ENCODE measurements at places on chromosomes 1 and 21.

GRCh38 chr1:218804014-218804785 lies 369.5 kb upstream of the LYPLAL1 start:
- DNase-seq, result no peak

DNA sequence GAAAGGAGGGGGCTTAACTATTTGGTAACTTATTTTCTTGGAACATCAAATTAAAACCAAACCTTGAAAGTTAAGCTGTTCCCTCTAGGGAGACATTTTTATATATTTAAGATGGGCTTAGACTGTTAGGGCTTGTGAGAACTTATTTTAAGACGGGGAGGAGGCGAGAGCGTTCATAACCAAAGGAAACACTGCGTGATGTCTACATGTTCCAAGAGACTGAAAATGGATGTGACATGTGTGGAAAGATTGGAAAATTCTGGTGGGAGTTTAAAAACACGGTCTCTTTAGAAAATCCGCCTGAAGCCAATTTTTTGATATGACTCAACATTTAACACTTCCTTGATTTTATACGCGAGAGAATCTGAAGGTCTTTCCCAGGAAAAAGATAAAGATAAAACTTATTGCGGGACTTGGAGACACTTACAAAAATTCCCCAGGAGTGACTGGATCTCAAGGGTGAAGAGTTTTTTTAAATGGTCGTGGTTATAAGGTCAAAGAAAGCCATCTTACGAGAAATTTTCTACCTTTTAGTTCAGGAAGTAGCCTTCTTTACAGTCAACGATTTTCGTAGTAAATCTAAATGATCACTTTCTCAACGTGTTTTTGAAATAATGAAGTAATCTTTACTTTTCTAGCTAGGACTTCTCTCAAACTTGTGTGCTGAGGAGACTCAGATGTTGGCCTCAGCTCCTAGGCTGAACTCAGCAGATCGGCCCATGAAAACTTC lies 828 bp downstream of the PNRC2 start:
- no peak for DNase-seq

DNA sequence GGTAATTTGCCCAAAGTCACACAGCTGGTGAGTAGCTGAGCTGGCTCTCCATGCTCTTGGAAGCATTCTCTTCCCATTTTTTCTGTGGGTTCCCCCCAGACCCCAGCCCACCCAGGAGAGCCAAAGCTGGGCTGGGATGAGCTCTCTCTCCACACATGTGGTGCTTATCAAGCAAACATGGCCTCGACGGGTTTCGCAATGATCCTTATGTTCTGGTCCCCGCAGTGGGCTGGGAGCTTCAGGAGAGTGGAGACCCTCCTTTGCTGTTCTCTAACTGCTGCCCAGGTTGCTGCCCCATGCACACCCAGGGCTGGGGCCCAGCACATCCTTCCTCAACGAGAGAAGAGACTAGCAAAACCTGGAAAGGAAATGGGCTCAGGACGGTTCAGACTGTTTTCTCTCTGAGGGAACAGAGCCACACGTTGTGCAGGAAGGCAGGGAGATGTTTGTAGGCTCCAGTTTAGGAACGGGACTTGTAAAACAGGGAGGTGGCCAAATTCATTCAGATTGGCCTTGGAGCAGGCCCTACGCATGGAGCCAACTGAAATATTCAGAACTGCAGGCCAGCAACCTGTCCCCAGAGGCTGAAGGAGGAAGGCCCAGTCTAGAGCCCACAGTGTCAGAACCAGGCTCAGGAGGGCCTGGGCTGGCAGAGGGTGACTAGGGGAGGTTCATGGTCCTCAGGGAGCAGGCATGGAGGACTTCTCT lies 27.2 kb upstream of the CSF1 start:
- DNase-seq, result no peak

- no peak for DNase-seq
These were observed 548 bp upstream of the MFSD2A start for GRCh38 chr1:39954324-39954869.

- DNase-seq, result no peak
These were observed 123.9 kb downstream of the CYYR1 start for GRCh38 chr21:26449161-26449560.

GRCh38 chr1:33147997-33148314 lies 33.9 kb downstream of the TRIM62 start:
- DNase-seq, result no peak

GRCh38 chr1:237568955-237569354 lies 321.8 kb downstream of the ZP4 start:
- no peak for DNase-seq

- no peak for DNase-seq
These were observed 50.3 kb downstream of the MYSM1 start for GRCh38 chr1:58649555-58649954.

- DNase-seq, result no peak
These were observed 32.8 kb downstream of the OSBPL9 start for GRCh38 chr1:51649593-51650091.

DNA sequence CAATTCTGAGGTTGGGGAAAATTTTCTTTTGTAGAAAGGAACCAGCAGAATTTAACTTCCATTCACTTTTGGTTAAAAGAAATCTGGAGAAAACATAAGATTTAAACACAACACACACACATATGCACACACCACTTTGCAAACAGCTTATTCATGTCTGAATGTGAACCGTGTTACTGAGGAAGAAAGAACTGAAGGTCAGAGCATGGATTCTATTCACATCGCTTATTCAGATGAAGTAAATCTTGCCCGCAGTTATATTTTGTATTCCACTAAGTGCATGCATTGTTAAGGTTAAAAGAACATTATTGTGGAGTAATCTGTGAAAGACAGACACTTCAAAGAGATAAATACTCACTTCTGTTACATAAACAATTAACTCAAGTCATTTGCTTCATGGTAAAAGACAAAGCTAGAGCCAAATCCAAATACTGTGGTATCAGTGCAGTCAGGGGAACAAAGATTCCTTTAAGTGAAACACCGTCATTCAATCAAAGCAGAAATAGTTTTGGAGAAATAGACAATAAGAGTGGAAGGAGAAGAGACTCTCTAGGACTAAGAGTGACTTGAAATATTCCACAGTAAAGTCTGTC lies 82.0 kb downstream of the LRRC53 start:
- DNase-seq, result no peak

DNA sequence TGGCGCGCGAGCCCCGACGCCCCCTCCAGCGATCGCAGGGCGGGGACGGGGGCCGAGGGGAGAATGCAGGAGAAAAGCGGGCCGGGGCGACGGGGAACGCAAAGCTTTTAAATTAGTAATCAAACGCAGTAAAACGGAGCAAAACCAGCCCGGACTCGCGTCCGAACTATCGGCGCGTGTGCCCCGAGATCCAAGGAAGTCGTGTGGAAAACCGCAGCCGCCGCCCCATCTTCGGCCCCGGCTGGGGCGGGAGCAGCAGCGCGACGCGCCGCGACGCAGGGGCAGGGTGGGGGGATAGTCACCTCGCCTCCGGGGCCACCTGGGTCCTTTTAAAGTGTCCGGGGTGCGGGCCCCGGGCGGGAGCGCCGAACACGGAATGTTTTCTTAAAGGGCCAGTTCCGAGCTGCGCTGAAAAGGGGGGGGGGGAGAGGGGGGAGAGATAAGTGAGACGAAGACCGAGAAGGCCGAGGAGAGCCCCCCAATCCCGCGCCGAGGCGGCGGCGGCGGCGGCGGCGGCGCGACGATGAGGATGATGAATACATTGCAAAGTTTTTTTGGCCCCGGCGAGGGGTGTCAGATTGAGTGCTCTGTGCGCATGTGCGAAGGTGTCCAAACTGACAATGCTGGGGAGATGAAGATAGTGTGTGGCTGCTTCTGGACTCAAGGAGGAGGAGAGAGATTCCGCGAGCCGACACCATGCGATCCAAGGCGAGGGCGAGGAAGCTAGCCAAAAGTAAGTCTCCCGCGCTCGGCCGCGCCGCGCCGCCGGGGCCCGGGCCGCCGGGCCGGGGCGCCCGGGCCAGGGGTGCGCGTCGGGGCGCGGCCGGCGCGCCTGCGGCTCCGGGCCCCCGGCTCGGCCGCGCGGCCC lies at the start of gene PRDM16:
TSS of gene PRDM16 (plus strand) at position 640 of the 868 bp plus-strand sequence. CDS start at position 697, 57 bp downstream.
- no peak for DNase-seq

- DNase-seq, result no peak
These were observed 45.0 kb upstream of the DNAJC6 start for GRCh38 chr1:65264197-65264929.

DNA sequence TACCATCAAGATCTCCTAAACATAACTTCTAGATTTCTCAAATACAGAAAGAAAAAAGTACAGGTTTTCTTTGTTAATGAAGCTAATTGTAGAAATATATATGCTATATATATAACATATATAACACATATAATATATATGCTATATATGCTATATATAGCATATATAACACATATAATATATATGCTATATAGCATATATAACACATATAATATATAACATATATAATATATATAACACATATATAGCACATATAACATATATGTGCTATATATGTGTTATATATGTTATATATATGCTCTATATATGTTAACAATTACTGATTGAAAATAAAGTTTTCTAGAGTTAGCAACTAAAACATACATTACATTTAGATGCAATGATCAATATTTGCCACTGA lies 34.8 kb downstream of the RGS21 start:
- no peak for DNase-seq

DNA sequence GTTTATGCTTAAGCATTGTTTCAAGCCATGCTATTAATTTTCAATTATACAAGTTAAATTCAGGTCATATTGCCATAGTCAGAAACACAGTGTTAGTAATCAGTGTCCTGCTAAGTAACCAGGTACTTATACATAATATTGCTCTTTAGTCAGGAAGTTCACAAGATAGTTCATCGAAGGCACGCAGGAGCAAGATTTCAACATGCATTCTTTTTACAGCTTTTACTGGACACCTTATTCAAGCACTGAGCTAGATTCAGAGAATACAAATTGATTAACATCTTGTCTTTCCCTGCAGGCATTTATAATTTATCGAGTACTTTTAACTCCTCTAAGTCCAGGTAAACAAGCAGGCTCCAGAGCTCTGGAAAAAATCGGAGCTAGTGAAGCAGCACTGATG lies 202.3 kb upstream of the BRINP3 start:
- DNase-seq, result no peak

DNA sequence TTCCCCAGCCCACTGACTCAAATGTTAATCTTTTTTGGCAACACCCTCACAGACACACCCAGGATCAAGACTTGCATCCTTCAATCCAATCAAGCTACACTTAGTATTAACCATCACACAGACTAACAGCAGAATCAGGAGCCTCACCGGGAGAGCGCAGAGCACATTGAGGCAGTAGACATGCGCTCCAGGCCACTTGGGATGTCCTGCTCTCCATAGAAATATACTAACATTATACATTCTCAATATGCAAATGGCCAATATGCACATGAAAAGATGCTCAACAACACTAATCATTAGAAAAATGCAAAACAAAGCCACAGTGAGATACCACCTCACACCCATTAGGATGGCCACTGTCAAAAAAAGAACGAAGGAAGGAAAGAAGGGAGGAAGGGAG lies 135.0 kb upstream of the KCNE2 start:
- DNase-seq, result no peak

DNA sequence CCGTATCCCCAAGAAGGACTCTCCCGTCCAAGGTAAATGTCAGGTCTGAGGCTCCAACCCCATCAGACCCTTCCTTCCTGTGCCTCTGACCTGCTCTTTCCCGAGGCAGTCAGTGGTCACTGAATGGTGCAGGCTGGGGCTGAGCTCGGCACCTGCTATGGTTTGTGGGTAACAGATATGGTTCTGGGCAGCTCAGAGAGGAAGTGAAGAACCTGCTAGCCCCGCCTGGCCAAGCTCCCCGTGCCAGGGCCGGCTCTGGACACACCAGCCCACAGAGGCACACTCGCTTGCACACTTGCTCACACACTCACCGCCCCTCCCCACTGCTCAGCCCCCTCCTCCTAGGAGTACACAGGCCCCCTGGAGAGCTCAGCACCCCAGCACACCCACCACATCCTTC lies 16.4 kb downstream of the NCMAP start:
- no peak for DNase-seq

DNA sequence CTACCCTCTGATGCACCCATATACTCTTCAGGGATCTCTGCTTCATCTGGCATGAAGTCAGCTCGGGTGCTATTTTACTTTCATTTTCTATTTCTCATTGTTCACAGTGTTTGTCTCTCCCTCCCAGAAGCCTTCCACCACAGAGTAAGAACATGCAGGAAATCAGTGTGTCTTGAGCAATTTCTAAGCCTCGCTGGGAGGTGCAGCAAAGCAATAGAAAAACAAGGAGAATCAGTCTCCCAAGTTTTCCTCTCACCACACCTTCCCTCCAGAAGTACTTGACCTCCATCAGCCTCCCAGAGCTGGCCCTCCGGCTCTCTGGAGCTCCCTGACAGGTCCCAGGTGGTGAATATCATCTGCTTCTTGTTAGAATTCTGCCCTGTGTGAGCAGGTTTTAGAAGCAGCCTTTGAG lies 594.7 kb upstream of the CAMK1G start:
- no peak for DNase-seq

DNA sequence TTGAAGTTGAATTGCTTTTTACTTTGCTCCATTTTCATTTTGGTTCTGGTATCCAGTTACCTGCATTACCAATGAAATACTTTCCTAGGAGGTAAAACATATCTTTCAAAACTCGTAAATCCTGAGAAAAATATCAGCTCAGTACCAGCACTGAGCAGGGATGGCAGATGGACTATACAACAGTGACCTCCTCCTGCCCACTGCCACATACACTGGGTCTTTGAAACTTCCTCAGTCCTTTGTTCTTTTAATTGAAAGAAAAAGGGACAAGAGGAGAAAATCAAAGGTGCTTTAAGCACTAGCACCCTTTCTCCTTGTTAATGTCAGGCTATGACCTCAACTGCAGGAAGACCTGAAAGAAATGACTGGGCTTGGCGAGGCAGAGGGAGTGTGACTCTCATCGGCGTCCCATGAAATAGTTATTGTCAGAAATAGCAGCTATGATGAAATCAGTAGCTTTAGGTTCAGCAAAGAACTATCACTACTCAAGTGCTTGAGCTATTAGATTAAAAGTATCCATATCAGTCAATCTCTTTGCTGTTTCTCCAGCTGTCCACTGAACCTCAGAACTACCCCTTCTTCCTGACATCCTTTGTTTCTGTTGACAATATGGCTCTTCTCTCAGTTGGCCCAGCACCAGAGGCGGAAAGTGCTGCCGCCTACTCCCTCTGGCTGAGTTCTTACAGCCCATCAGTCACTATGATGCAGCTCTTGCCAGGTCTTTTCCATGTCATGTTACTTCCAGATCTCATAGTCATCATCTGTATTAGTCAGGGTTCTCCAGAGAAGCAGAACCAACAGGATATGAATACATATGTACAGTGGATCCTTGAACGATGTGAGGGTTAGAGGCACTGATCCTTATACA lies 207.0 kb upstream of the MAP1LC3C start:
- no peak for DNase-seq

DNA sequence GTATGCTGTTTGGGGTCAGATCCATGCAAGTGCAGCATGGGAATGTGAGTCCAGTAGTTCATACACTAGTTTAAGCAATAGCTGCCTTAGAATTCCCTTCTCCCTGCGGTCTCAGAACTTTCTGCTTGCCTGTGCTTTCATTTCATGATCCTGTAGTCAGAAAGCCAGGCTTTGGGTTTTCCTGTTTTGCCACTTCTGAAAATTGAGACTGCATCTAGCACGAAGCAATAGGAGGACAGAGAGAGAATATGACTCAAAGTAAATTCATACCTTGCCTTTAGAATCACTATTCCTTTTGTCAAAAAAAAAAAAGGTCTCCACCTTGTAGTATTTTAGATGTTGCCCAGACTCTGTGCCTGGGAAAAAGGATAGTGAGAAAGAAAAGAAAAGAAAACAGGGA lies 161.2 kb upstream of the SNX7 start:
- no peak for DNase-seq

GRCh38 chr1:41620365-41621169 lies 136.1 kb upstream of the EDN2 start:
- peak; percentile 13 for DNase-seq

GRCh38 chr1:209493559-209493958 lies 90.0 kb upstream of the CAMK1G start:
- no peak for DNase-seq
